ENCODE measurements at places on chromosomes 1 and 21.

- DNase-seq: no peak
Observed at GRCh38 chr1:235442788-235443429, 61.3 kb downstream of the B3GALNT2 start.

GRCh38 chr1:179831852-179832699 is 45.5 kb downstream of the TOR1AIP2 start:
- no peak for DNase-seq

GRCh38 chr1:100866041-100866900 is 28.4 kb downstream of the EXTL2 start:
- no peak for DNase-seq

DNA sequence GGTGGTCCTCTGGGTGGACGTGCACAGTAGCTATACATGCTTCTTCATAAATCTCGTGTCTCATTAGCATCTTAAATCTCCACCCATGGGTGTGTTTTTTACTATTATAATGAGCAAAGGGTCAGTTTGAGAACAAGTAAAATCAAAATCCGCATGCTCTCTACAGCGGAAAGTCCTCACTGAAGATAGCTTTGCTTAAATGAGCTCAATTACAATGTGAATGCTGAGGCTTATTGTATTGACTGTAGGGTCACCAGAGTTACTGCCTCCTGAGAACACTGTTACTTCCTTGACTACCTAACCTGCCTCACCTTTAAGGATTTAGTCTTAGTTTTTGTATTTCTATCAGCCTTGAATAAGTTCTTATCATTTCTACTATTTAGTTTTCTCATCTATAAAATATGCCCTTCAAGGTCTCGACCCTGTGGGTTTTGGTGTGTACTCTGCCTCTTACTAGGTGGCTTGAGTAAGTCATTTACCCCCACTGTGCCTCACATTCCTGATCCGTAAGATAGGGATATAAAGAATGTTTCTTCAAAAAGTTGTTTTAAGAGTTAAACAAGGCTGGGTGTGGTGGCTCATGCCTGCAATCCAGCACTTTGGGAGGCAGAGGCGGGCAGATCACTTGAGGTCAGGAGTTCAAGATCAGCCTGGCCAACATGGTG is 7.9 kb downstream of the SLAMF7 start:
- no peak for DNase-seq

DNA sequence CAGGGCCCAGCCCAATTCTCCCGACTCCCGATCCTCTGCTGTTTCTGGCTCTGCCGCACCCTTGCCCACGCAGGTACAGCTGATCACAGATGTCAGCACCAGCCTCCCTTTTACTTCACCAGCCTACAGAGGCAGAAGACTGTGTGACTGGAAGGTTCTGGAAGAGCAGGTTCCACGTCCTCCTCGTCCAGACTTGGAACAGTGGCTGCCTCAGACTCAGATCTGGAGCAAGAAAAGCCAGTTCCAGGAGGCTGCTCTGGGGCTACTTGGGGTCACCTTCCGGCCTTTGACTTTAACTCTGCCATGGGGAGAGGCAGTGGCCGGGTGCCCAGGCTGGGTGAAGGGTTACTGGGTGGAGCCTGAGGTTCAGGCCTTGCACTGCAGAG is 16.1 kb upstream of the KLHDC7A start:
- no peak for DNase-seq

DNA sequence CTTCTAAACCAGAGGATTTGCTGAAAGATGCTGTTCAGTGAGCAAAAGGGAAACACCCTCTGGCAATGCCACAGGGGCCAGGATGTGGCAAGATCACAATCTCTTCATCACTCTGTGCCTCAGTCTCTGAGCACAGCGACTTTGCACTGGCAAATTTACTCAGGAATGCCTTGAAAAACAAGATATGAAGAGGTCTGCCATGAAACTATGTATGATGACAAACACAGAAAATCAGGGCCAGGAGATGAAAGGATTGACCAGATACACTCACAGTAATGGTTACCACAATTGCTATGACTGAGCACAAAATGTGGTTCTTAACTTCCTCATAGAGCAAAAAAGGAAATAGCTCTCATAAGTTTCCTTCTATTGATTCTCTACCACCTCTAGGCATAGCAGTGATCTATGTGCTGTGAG is 5.8 kb downstream of the TTC13 start:
- peak; percentile 75 for DNase-seq

DNA sequence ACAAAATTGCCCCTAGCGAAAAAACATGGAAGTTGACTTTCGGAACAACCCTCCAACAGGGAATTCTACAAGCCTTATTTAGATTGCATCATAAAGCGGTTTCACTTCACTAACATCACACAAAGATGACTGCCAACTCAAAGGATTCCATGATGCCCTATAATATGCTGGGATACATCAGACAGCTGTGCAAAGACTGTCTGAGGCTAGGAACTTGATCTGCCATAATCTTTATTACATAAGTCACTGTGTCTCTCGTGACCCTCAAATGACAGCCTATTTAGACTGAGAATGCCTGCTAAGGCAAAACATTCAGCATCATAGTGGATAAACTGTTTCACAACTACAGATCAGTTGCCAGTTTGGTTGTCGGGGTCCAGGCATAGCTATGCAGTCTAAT is 23.8 kb downstream of the FH start:
- DNase-seq: no peak

GRCh38 chr1:234272656-234273312 is 100.5 kb upstream of the COA6 start:
- no peak for DNase-seq

- DNase-seq: no peak
Observed at GRCh38 chr21:32548978-32549377, 36.3 kb downstream of the TCP10L start.

DNA sequence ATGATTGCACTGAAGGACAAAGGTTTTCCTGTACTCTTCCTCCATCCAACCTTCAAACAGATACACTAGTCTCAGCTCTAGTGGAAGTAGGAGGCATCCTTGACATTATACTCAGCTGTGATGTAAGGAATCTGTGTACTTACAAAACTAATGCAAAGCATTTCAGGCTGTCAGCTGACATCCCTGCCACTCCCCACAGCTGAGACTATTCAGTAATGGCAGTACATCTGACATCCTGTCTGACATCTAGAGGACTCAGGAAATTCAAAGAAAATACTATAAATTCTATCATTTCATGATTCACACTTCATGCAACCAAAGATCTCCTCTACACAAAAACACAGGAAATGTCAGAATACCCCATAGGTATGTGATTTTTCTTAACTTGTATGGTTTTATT is 325.8 kb downstream of the SMYD3 start:
- no peak for DNase-seq

GRCh38 chr1:162564762-162565218 is 3.3 kb downstream of the UAP1 start:
- DNase-seq: no peak

Measured in CD8-positive, alpha-beta memory T cell (primary cell).